Uterine smooth muscle cell (primary cell): ENCODE measurements at places on chromosomes 11 and 22. TPM values are rescaled to one million over a fixed set of nuclear protein-coding genes. Genes with fewer than 3 reads are reported as not detected.

TYR gene
- total RNA-seq, result not detected in 2 replicates

CECR2 gene
- 0.11 and 0.37 TPM in 2 replicates for total RNA-seq

GLYAT gene
- total RNA-seq, result not detected in 2 replicates

KCNQ1 gene
- total RNA-seq, result 0.25 TPM in 1 of 2 replicates, not detected in the other

TMEM135 gene
- 19.7 and 20.0 TPM in 2 replicates for total RNA-seq

VWCE gene
- 0.11 and 0.62 TPM in 2 replicates for total RNA-seq

MFRP gene
- total RNA-seq, result not detected in 2 replicates

MEN1 gene
- 16.6 and 17.4 TPM in 2 replicates for total RNA-seq

CARS1 gene
- total RNA-seq, result 116 and 134 TPM in 2 replicates

FOXRED2 gene
- 8.5 and 10.2 TPM in 2 replicates for total RNA-seq

WNT11 gene
- total RNA-seq, result 0.50 TPM in 1 of 2 replicates, not detected in the other

MFNG gene
- total RNA-seq, result under 0.01 and 0.25 TPM in 2 replicates

WBP2NL gene
- total RNA-seq, result 0.11 and 0.50 TPM in 2 replicates

KDELR3 gene
- total RNA-seq, result 78.1 and 98.8 TPM in 2 replicates

NTM gene
- total RNA-seq, result 48.8 and 82.5 TPM in 2 replicates

HSPB2 gene
- total RNA-seq, result 0.25 TPM in 1 of 2 replicates, not detected in the other

USP2 gene
- 0.11 and 1.00 TPM in 2 replicates for total RNA-seq

SCUBE1 gene
- not detected in 2 replicates for total RNA-seq

XKR3 gene
- not detected in 2 replicates for total RNA-seq

GUCD1 gene
- total RNA-seq, result 142 and 169 TPM in 2 replicates

FAM83F gene
- under 0.01 TPM in 1 of 2 replicates, not detected in the other for total RNA-seq

TESMIN gene
- total RNA-seq, result 0.87 and 1.7 TPM in 2 replicates
